ENCODE measurements at places on chromosomes 7 and 10.

GRCh38 chr7:85186521-85187241 lies at the start of gene SEMA3D:
SEMA3D (minus strand) TSS chr7:85187056; CDS start chr7:85121891, 65,165 bp downstream.
- peak; percentile 44 for DNase-seq

- DNase-seq, result no peak
These were observed 42.4 kb upstream of the LMTK2 start for GRCh38 chr7:98064233-98064632.

- DNase-seq, result no peak
These were observed 219.2 kb upstream of the KLF14 start for GRCh38 chr7:130953196-130953595.

GRCh38 chr7:49001610-49002033 lies 77.3 kb downstream of the CDC14C start:
- DNase-seq, result peak; percentile 50

- no peak for DNase-seq
These were observed 63.4 kb downstream of the MYL10 start for GRCh38 chr7:101565601-101566209.

DNA sequence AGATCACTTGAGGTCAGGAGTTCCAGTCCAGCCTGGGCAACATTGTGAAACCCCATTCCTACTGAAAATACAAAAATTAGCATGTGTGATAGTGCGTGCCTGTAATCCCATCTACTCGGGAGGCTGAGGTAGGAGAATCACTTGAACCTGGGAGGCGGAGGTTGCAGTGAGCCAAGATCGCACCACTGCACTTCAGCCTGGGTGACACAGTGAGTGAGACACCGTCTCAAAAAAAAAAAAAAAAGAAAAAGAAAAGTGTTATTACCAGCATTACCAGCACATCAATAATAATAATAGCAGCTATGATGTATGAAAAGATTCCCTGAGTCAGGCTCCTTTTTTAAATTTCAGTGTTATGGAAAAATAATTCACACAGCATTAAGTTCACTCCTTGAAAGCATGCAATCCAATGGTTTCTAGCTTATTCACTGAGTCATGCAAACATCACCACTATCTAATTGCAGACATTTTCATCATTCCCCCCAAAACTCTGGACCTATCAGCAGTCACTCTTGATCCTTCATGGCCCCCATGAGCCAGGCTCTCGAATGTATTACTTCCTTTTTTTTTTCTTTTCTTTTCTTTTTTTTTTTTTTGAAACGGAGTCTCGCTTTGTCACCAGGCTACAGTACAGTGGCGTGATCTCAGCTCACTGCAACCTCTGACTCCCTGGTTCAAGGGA lies 228.4 kb downstream of the FANK1 start:
- DNase-seq, result no peak

DNA sequence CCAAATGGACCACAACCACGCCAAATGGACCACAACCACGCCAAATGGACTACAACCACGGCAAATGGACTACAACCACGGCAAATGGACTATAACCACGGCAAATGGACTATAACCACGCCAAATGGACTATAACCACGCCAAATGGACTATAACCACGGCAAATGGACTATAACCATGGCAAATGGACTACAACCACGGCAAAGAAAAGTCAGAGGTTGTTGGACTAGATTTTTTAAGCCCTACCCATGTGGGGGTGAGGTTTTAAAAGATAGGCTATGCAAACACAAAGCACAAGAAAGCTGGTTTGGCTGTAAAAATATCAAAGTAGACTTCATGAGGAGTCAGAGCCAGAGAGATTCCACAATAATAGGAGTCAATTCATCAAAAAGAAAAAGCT lies 55.8 kb downstream of the NCAPG2 start:
- DNase-seq, result no peak

GRCh38 chr7:131148708-131149428 lies 178.8 kb upstream of the MKLN1 start:
- no peak for DNase-seq

- DNase-seq, result no peak
These were observed at the start of gene CLDN3 for GRCh38 chr7:73770002-73770859. CLDN3 (minus strand) TSS chr7:73770270; CDS start chr7:73770049, 221 bp downstream.

GRCh38 chr7:55502124-55502857 lies 70.0 kb downstream of the VOPP1 start:
- DNase-seq, result no peak

- peak; percentile 28 for DNase-seq
These were observed 4.6 kb downstream of the SH2B2 start for GRCh38 chr7:102291056-102291915.
